ENCODE measurements at places on chromosomes 5 and 9. TPM values are rescaled to one million over a fixed set of nuclear protein-coding genes. Genes with fewer than 3 reads are reported as not detected.

SHC3 gene
- 1.3 TPM for total RNA-seq

OXCT1 gene
- total RNA-seq = 7.4 TPM

YTHDC2 gene
- total RNA-seq = 26.6 TPM

GRM6 gene
- not detected for total RNA-seq

STC2 gene
- total RNA-seq = 2.2 TPM

PCDHGA1 gene
- total RNA-seq = 0.64 TPM

FOXI1 gene
- total RNA-seq = not detected

CDC20B gene
- not detected for total RNA-seq

NME5 gene
- total RNA-seq = not detected

CER1 gene
- total RNA-seq = not detected

DNA sequence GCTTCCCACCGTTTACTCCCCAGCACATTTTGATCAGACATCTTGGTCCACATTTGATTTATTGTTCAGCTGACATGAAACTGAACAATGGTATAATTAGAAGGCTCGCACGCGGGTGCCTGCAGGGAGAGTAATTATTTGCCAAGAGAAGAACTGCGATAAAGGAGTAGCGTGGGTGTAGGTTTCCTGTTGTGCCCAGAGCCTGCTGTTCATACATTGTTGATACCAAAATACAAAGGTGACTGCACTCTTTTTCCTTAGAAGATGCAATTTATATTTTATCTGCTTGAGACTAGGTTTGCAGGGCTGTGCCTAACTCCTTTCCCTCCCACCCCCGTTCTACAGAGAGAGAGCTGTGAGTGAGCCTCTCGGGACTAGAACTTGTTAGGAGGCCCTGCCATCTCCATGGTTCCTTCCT lies 241.8 kb upstream of the MSX2 start:
- H3K4me1 ChIP-seq = no peaks in the 10 kb centered on the region
- H3K27me3 ChIP-seq = no peaks in the 10 kb centered on the region
- no peak overlapping the region for H3K4me3 ChIP-seq
- no peak overlapping the region for H3K27ac ChIP-seq

GRCh38 chr5:6360323-6361072 lies 17.8 kb downstream of the MED10 start:
- no peak overlapping the region for H3K27ac ChIP-seq
- H3K4me3 ChIP-seq = no peak overlapping the region

GRCh38 chr5:62960781-62961180 lies 382.2 kb downstream of the LRRC70 start:
- H3K27ac ChIP-seq = no peak overlapping the region
- no peaks in the 10 kb centered on the region for H3K4me1 ChIP-seq
- DNase-seq = no peak
- no peaks in the 10 kb centered on the region for H3K36me3 ChIP-seq

DNA sequence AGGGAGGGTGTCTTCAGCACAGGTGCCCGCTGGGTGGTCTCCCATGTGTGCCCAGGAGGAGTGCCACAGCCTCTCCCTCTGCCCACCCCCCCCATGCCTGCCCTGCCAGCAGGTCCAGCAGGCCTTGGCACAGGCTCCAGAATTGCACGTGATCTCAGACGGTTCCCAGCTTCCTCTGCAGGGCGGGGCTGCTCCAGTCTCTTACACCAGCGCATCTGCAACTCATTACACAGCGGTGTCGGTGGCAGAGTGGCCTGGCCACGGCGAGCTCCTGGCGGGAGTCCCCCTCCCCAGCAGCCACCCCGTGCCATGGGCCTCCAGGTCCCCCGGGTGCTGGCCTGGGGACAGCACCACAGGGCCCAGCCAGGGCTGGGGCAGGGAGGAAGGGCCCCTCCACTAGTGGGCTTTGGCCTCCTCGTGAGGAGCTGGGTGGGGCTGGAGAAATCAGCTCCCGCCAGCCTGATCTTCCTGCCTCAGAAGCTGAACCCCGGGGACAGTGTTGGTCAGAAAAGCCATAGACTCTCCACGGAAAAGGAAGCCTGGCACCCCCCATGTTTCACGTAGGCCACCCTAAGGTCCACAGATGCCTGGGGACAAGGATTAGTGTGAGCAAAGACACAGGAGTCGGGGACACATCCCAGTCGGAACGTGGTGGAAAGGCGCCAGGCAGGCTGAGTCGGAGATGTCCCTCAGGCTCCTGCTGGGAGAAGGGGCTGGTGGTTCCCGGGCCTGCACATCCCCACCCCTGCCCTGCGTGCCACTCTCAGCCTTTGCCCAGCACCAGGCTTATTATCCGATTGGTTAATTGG lies 40.2 kb downstream of the RXRA start:
- no peaks in the 10 kb centered on the region for H3K36me3 ChIP-seq
- peak overlapping the region; percentile 16 for H3K4me3 ChIP-seq
- peak overlapping the region; percentile 89 for H3K27ac ChIP-seq
- no peaks in the 10 kb centered on the region for H3K27me3 ChIP-seq

DNA sequence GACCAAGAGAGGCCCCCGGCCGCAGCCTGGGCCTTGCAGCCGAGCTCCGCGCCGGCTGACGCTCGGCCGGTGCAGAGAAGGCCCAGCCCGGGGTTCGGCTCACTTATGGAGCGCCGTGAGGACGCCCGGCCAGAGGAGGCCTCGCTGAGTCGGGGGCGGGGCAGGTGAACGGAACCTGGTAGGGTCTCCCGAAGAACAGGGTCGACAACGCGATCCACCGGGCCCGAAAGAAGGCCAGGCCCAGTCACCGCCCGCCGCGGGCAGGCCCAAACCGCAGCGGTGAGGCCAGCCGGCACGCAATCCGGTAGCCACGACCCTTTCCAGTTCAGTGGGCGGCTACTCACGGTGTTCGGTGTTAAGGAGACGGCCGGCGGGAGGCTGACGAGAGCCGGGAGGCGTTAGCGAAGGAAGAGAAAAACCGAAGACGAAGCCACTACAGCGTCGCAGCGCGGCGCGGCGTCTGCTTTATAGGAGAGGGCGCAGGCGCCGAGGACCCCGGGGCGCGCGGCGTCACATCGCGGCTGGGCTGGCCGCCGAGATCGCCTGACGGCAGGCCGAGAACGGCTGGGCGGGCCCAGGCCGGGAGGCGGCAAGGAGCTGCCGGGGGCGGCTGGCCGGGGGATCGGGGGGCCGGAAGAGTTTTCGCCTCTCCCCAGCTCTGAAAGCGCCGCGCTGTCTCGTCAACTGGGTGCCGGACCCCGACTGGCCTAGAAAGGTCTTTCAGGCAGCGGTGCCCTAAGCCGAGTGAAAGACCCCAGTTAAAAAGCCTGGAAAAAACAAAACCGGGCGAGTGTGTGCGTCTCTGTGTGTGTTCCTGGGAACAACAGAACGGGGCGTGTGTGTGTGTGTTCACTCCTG lies at the start of gene SKP1:
Gene SKP1, minus strand, starts transcription at position 440 of the 858 bp plus-strand sequence. CDS start 2,928 bp downstream, outside the sequence.
- peak within 1 kb of the TSS; percentile 68 for H3K4me3 ChIP-seq
- no peaks in the 10 kb centered on the region for H3K36me3 ChIP-seq

DNA sequence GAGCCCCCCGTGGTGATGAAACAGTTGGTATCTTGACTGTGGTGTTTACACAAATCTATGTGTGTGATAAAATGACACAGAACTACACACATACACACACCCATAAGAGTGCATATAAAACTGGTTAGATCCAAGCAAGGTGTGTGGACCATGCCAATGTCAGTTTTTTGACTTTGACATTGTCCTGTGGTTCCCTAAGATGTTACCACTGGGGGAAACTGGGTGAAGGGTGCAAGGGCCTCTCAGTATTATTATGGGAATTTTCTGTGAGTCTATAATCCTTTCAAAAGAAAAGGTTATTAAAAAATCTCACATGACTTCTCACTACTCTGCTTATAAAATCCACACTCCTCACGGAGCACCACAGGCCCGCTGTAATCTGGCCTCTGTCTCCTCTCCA lies 13.4 kb upstream of the KCNIP1 start:
- no peak overlapping the region for H3K4me3 ChIP-seq
- no peaks in the 10 kb centered on the region for H3K4me1 ChIP-seq
- H3K36me3 ChIP-seq = no peaks in the 10 kb centered on the region
- H3K27me3 ChIP-seq = no peaks in the 10 kb centered on the region

GRCh38 chr5:74239261-74239660 lies 401.3 kb downstream of the ENC1 start:
- no peaks in the 10 kb centered on the region for H3K4me1 ChIP-seq
- no peaks in the 10 kb centered on the region for H3K27me3 ChIP-seq
- H3K36me3 ChIP-seq = no peaks in the 10 kb centered on the region
- no peak overlapping the region for H3K4me3 ChIP-seq

DNA sequence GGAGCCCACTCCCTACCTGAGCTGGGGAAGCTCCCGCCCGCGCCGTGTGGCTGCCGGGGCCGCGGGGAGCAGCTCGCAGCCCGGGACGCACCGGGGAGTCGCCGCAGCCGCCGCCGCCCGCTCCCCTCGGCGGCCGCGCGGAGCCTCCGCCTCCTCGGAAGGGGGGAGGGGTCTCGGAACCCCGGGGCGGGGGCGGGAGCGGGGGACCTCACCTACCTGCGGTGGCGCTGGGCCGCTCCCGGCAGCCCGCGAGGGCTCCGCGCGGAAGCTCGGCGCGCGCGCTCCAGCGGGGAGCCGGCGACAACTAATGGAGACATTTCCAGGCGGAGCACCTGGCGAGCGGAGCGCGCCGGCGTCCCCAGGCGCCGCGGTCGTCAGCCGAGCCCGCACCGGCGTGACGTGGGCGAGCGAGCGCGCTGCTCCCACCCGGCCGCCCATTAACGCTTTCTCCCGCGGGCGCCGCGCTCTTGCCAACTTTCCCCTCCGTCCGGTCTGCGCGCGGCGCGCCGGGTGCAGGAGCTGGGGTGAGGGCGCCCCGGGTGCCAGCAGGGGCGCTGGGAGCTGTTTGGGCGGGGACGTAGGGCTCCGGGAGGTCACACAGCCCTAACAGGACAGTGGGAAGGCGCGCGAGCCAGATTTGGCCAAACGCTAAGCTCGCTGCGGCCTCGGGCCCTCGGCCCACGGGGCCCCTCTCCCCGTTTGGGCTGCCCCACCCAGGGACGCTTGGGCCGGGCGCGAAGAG lies 4.3 kb upstream of the IRX4 start:
- no peak for DNase-seq
- peaks cover 23% of the 10 kb centered on the region for H3K4me1 ChIP-seq
- H3K4me3 ChIP-seq = no peak overlapping the region
- H3K27me3 ChIP-seq = peaks cover 85% of the 10 kb centered on the region

DNA sequence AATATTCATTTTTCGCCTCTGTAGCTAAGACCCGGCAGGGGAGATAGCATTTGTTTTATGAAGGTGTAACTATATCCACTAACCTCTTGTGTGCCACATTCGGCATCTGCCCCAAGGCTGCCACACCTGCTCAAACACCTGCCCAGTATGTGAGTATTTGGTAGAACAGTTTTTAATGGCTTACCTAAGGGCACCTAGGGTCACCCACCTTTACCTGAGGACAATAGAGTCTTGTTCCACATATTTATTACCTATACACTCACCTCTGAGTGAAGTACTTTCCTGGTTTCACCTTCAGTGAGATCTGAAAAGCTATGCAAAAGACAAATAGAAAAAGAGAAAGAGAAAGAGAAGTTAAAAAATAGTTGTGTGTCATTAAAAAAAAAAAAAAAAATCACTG lies 68.0 kb upstream of the PIP5K1B start:
- peak; percentile 35 for DNase-seq
- H3K4me3 ChIP-seq = no peak overlapping the region
- H3K36me3 ChIP-seq = no peaks in the 10 kb centered on the region

DNA sequence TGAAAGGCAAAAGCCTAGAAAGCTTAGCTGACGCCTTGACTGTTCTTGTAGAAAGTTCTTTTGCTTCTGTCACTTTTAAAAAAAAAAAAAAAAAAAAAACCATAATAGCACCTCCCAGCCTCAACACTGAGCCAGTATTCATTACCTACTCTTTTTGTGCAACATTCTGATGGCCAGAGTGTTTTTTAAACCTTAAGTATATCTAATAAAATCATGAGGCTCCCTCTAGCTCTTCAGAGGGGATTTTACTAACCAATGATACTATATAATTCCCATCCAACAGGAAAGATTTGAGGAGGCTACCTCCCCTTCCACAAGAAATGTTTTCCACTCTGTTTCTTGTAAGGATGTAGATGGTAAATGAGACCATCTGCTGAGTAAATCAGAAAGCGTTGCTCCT lies 3.9 kb downstream of the BNC2 start:
- no peak for DNase-seq
- no peaks in the 10 kb centered on the region for H3K36me3 ChIP-seq
- H3K4me1 ChIP-seq = peaks cover 24% of the 10 kb centered on the region
- no peak overlapping the region for H3K4me3 ChIP-seq

DNA sequence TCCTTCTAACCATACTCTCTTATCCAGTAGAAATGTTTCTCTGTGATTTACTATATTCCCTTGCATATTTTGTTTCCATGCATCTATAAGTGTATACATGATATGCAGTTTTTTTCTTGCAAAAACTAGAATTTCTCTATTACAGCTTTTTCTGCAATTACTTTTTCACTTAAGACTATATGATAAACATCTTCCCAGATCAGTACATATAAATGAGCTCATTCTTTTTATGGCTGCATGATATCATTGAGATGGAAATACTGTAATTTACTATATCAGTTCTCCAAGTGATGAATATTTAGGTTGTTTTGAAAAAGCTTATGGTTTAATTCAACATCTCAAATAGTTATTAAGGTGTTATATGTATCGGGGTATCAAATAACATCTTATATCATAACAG lies 18.1 kb upstream of the ZNF608 start:
- no peaks in the 10 kb centered on the region for H3K36me3 ChIP-seq
- no peak for DNase-seq
- H3K27me3 ChIP-seq = no peaks in the 10 kb centered on the region
- H3K27ac ChIP-seq = no peak overlapping the region
- no peak overlapping the region for H3K4me3 ChIP-seq

- no peak for DNase-seq
- no peaks in the 10 kb centered on the region for H3K36me3 ChIP-seq
- H3K4me1 ChIP-seq = no peaks in the 10 kb centered on the region
- H3K27ac ChIP-seq = no peak overlapping the region
These were observed 176.6 kb downstream of the CACNA1B start for GRCh38 chr9:138053996-138054752.

DNA sequence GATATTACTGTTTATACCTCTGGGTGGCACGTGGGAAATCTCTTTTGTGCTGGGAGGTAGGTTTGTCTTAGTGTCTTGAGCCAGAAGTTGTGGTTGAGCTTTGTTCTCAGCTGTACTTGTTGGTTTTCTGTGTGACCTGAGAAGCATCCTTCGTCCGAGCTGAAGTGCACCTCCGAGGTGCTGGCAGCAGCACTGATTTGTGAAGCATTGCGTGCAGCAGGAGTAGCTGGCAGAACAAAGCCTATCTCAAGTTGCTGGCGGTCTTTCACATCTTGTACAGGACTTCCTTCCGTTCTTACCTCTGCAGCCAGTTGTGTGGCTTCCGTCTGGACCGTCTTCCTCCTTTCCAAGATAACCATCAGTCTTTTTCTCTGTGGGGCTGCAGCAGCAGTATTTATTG lies 4.3 kb downstream of the PRRC2B start:
- H3K27ac ChIP-seq = peak overlapping the region; percentile 99
- peaks cover 41% of the 10 kb centered on the region for H3K4me1 ChIP-seq
- H3K27me3 ChIP-seq = no peaks in the 10 kb centered on the region
- H3K4me3 ChIP-seq = no peak overlapping the region

DNA sequence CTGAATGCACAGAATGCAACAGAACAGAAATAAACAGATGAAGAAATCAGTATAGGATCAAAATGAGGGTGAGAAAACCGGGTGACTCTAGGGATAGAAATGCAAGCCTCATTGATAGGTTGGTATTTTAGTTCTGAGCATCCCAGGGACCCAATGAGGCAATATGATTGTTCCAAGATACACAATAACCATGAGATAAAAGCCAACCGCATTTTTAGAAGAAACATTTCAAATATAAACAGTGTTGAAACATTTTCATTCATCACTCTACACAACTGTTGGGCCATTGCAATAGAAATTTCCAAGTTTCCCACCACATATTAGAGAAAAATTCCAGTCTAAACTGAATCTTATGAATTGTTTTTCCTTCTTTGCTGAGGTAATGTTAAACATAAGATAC lies 452.3 kb upstream of the PTGER4 start:
- no peak for DNase-seq
- no peaks in the 10 kb centered on the region for H3K4me1 ChIP-seq
- H3K36me3 ChIP-seq = no peaks in the 10 kb centered on the region
- H3K27ac ChIP-seq = no peak overlapping the region
- no peaks in the 10 kb centered on the region for H3K27me3 ChIP-seq

Data from transverse colon (tissue), 4 donors.